ENCODE measurements at places on chromosomes 7 and 10.

GRCh38 chr7:45026984-45027773 lies 27.2 kb downstream of the CCM2 start:
- no peak for DNase-seq

- DNase-seq: peak; percentile 76
Measured at GRCh38 chr7:35753761-35754603, 46.9 kb upstream of the SEPTIN7 start.

GRCh38 chr10:36094096-36094495 lies 452.0 kb upstream of the FZD8 start:
- no peak for DNase-seq

GRCh38 chr10:99975942-99976809 lies 33.6 kb downstream of the DNMBP start:
- no peak for DNase-seq

Data from left kidney (tissue), 8 donors.